Right kidney (tissue), 9 donors: ENCODE measurements at places on chromosomes 3 and 15.
A peak's percentile ranks its signal among the peaks of the same experiment; 100 is the strongest.

- no peak for DNase-seq
These were observed 47.3 kb upstream of the BCHE start for GRCh38 chr3:165884518-165884917.

DNA sequence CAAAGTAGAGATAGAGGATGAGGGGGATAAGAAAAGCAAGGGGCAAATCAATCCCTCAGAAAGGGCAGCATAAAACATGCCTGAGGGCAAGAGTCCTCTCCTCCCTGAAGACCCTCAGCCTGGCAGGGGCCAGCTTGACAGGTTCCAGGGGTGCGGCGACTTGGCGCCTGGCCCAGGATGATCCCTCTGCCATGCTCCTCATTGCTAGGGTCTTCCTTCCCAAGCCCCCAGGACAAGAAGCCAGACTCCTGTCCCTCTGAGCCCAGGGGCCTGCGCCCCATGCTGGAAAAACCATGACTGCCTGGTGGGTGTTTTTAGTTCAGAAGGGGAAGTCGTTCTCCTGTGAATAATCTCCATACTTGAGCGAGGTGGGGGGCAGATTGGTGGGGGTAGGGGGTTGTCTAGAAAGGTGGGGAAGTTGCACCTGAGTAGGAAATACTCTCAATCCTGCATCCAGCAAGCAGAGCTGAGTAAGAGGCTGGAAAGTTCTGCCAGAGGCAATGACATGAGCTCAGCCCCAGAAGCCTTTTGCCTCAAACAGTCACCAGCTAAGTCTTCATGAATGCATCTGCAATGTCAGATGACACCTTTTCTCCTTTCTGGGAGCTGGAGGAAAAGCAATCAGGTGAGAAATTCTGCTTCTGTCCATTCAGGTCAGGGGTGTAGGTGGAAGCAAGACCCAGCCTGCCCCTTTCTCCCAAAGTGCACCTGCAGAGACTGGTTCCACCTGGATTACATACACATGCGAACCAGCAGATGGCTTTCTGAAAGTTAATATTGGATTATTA lies 18.3 kb downstream of the SLC12A8 start:
- DNase-seq: no peak

DNA sequence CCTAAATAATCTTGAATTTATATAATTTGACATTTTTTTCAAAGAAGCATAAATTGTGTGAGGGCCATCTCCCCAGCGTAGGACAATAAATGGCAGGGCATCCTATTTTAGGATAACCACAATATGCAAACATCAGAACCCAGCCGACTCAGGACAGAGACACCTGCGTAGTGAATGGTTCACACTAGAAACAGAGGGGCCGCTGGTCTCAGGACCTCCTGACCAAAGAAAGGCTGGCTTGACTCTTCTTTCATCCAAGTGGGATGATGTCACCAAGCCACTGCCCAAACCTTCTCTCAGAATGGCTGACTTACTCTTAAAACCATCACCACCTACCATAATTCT lies 162.1 kb downstream of the FOXP1 start:
- DNase-seq: no peak

GRCh38 chr3:74137790-74138189 lies 476.7 kb downstream of the CNTN3 start:
- no peak for DNase-seq

GRCh38 chr3:71577011-71577410 lies 6.5 kb downstream of the FOXP1 start:
- DNase-seq: no peak

DNA sequence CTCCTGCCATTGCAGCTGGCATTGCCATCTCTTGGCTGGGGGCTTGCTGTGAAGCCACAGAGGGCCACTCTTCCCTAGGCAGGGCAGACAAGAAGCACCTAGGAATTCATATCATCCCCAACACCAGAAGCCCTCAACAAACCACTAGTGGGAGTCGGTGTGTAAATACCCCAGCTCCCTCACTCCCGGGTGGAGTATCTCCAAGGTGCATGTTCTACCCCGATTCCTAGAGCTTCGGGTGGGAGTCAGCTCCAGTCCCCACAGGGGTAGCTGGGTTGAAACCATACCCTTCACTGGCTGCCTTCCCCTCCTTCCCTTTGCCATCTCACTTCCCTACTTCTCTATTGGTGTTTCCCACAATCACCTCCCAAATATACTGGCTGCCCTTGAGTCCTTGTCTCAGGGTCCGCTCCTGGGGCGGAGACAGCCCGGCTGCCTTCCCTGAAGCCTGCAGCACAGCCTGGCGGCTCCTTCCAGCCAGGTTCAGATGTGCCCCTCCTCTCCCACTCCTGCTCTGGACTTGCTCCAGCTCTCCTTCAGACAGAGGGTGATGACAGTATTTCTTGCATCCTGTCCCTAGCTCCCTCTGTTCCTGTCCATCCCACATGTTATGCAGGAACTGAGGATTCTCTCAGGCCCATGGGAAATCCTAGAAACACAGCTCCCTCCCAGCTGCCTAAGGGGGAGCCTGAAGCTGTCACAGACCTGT lies 33.3 kb downstream of the FAM3D start:
- DNase-seq: no peak

- peak; percentile 26 for DNase-seq
These were observed 148.1 kb downstream of the LMLN start for GRCh38 chr3:198107840-198108734.
